WTC11 (cell line): ENCODE measurements at places on chromosomes 6 and 20. TPM values are rescaled to one million over a fixed set of nuclear protein-coding genes. Genes with fewer than 3 reads are reported as not detected.

Gene GABRR2
- not detected in 3 replicates for total RNA-seq

- H3K4me3 ChIP-seq: peak overlapping the region; percentile 27; the same call in 1 of the 2 replicates
- H3K4me1 ChIP-seq: no peaks in the 10 kb centered on the region
- no peak for DNase-seq
Measured at GRCh38 chr20:31475472-31476293, 595 bp downstream of the REM1 start.

DNA sequence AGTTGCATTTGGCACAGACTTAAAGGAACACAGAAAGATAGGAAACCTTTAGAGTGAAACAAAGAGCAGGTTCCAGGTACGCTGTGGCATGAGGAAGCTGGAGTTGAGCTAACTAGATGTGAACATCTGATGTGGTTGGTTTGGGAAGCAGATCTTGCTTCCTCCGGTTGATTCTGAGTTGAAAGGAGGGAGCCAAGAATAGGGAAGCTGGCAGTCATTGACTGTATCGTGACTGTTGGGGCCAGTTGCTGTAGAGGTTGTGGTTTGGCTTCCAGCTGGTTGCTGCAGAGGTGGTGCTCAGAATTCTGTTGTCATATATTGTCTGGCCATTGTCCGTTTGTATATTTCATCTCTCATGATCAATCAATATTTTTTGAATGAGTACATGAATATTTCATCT, 325.9 kb downstream of the PLCB1 start:
- no peaks in the 10 kb centered on the region for H3K36me3 ChIP-seq
- DNase-seq: no peak
- no peak overlapping the region for H3K27ac ChIP-seq
- H3K4me1 ChIP-seq: no peaks in the 10 kb centered on the region; the same call in 1 of the 2 replicates
- H3K27me3 ChIP-seq: no peaks in the 10 kb centered on the region

GRCh38 chr6:135002974-135003703, 51.5 kb downstream of the HBS1L start:
- H3K27me3 ChIP-seq: no peaks in the 10 kb centered on the region
- peaks cover 11% of the 10 kb centered on the region for H3K4me1 ChIP-seq
- 0 out of 2 replicates have a peak, but pooled peaks cover 3% of the 10 kb centered on the region for H3K36me3 ChIP-seq
- no peak overlapping the region for H3K4me3 ChIP-seq
- no peak for DNase-seq
- H3K27ac ChIP-seq: peak overlapping the region; percentile 40; the same call in 1 of the 2 replicates

Gene METTL24
- total RNA-seq: 0.21 to 0.44 TPM (median 0.31 TPM) in 3 replicates

Gene HSPA1A
- 57.2 to 80.1 TPM (median 75.8 TPM) in 3 replicates for total RNA-seq

- no peaks in the 10 kb centered on the region; the same call in 1 of the 2 replicates for H3K27me3 ChIP-seq
- H3K27ac ChIP-seq: no peak overlapping the region
- DNase-seq: no peak
- H3K4me3 ChIP-seq: no peak overlapping the region
- peaks cover 5% of the 10 kb centered on the region; the same call in 1 of the 2 replicates for H3K4me1 ChIP-seq
- no peaks in the 10 kb centered on the region for H3K36me3 ChIP-seq
Measured at GRCh38 chr6:4434655-4435054, 299.3 kb upstream of the ECI2 start.

DNA sequence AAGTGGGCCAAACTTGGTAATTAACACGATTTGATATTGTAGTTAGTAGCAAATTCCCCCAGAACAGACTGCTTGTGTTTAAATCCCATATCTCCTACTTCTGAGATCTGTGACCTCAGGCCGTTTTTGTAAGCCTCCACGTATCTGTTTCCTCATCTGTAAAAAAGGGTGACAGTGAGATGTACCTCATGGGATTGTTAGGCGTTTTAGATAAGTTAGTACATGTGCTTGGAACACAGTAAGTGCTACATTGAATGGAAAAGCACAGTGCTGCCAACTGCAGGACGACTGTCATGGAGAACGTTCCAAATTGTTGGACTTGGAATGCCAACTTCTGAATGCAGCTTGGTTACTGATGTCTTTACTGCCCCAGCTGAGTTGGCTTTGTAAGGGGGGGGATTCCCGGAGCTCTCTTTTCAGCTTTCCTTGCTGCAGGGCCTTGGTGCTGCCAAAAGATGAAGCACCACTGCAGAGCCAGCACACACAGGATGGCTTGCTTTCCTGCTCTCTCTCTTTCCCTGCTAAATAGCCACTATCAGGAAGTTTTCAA, 108.6 kb downstream of the OPN5 start:
- no peaks in the 10 kb centered on the region for H3K36me3 ChIP-seq
- no peaks in the 10 kb centered on the region for H3K27me3 ChIP-seq
- no peak overlapping the region for H3K27ac ChIP-seq
- no peaks in the 10 kb centered on the region for H3K4me1 ChIP-seq

DNA sequence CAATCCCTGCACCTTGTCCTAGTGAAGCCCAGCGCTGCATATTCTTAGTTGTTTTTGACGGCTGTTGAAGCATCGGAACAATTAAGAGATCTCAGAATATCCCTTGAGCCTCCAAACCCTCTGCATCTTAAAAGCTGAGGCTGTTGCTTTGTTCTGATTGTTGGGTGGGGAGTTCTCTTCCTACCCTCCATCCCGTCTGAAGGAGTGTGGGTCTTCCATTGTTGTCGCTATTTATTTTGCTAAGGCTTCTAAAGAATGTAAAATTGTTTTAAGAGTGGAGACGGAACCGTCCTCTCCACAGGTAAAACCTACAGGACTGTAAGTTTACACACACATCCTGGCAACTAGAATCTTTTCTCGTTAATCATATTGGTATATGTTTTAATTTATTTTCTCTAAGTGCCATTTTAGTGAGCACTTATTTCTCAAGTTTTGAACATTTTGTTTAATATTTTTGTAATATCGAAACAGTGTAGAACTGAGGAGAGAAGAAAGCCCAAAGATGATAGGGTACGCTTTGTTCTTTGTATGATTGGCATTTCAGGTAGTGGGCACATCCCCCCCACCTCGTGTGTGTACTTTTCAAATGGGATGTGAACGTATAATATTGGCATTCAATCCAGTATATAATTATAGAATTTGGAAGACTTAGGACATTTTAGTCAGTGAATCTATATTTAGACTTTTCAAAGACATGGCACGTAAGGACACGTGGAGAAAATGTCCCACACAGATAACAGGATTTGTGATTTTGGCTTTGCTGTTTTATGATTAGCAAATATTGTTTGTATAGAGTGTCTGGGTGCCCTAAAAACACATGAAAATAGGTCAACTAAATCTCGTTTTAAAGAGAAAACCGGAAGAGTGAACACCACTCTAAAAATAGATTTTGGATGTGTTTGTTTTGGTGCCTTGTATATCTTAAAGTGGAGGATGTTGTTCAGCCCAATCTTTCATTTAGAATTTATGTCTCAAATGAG, 1.3 kb downstream of the RNF146 start:
- no peak for DNase-seq
- H3K4me3 ChIP-seq: peak overlapping the region; percentile 99
- peaks cover 37% of the 10 kb centered on the region for H3K4me1 ChIP-seq
- H3K27ac ChIP-seq: peak overlapping the region; percentile 100

Gene HCRTR2
- total RNA-seq: not detected in 3 replicates

- H3K4me1 ChIP-seq: no peaks in the 10 kb centered on the region
- no peak for DNase-seq
- peaks cover 7% of the 10 kb centered on the region for H3K36me3 ChIP-seq
- no peak overlapping the region for H3K4me3 ChIP-seq
- no peak overlapping the region for H3K27ac ChIP-seq
Measured at GRCh38 chr6:64104051-64104450, 468.4 kb downstream of the PHF3 start.

DNA sequence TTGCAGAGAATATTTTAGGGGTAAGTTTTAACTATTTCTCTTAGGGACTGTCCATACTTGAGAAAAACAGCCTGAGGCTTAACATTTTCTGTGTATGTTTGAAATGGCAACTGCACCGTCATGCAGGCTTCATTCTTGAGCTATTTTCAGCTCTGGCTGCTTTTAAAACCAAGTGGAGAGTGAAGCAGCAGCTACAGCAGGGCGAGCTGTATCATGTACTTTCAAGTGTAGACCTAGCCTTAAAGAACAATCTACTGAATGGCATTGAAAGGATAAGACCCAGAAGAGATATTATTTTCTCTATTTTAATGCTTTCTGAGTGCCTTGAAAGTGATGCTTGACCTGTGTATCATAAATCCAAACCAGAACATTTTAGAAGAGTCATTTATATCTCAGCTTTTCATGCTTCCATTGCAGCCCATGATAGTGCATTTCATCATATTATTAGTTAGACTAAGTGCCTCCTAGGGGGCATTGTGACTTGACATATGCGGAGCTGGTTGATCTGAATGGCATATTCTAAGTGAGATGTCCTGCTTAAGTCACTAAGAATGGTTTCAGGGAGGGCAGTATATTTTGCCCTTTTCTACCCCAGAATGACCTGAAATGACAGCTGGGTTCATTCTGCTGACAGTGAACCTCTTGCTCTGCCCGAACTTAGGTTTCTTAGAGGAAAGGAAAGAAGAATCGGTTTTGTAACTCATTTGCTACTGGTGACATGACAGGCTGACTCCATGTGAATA, 85.3 kb downstream of the NKAIN2 start:
- DNase-seq: no peak
- no peaks in the 10 kb centered on the region for H3K36me3 ChIP-seq
- no peak overlapping the region for H3K4me3 ChIP-seq
- H3K4me1 ChIP-seq: no peaks in the 10 kb centered on the region

DNA sequence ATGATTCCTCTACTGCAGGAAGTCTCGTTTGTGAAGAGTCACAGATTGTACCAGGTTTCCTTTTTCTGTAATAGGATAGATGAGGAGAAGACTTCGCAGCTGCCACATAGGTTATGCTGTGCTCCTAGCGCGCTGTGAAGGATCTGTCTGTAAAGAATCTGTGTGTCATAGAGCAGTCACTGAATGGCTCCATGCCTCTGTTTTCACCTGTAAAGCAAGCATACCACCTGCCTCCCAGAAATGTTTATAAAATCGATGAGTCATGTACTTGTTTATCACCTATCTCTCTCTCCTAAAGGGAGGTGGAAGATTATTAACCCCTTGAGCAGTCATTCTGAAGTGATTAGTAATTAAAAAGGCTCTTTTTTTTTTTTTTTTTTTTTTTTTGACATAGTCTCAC, 86.6 kb downstream of the TFAP2B start:
- H3K36me3 ChIP-seq: no peaks in the 10 kb centered on the region
- no peaks in the 10 kb centered on the region for H3K27me3 ChIP-seq
- H3K4me1 ChIP-seq: no peaks in the 10 kb centered on the region
- no peak overlapping the region for H3K27ac ChIP-seq

DNA sequence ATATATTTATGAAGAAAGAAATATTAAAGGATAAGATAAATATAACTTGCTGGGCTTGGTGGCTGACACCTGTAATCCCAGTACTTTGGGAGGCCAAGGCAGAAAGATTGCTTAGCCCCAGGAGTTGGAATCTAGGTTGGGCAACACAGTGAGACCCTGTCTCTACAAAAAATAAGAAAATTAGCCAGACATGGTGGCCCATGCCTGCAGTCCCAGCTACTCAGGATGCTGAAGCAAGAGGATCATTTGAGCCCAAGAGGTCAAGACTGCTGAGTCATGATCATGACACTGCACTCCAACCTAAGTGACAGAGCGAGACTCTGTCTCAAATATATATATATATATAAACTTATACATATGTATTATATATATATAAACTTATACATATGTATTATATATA, 164.0 kb downstream of the MRPL14 start:
- H3K27me3 ChIP-seq: peaks cover 4% of the 10 kb centered on the region; the same call in 1 of the 2 replicates
- no peak overlapping the region for H3K27ac ChIP-seq
- no peak for DNase-seq
- H3K4me3 ChIP-seq: no peak overlapping the region

DNA sequence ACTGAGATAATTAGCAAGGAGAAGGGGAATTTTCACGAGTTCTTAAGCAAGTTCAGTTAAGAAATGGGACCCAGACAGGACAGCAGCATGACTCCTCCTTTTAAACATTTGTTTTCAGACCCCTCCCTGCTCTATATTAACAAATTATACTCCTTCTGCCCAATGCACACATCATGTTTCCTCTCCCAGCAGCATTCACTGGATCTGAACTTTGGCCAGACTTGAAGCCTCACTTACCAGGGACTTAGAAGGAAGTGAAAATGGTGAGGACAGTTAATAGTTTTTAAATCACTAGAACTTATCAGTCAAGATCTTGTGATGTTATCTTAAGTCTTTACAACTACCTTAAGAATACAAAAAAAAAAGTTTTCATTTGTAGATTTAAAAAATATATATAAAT, 1174.7 kb upstream of the MAP3K7 start:
- H3K36me3 ChIP-seq: no peaks in the 10 kb centered on the region
- no peaks in the 10 kb centered on the region for H3K27me3 ChIP-seq
- H3K4me1 ChIP-seq: peaks cover 3% of the 10 kb centered on the region
- no peak for DNase-seq
- H3K27ac ChIP-seq: no peak overlapping the region
- no peak overlapping the region for H3K4me3 ChIP-seq

Gene GPR63
- total RNA-seq: 7.4 to 7.8 TPM (median 7.8 TPM) in 3 replicates

Gene TRAPPC3L
- total RNA-seq: not detected in 3 replicates

Gene TCFL5
- 19.7 to 20.4 TPM (median 20.3 TPM) in 3 replicates for total RNA-seq
